ENCODE measurements at places on chromosomes 2 and 18.

- H3K36me3 ChIP-seq: no peaks in the 10 kb centered on the region
- no peak overlapping the region for H3K4me3 ChIP-seq
- no peaks in the 10 kb centered on the region for H3K27me3 ChIP-seq
- no peaks in the 10 kb centered on the region for H3K4me1 ChIP-seq
- no peak overlapping the region for H3K27ac ChIP-seq
- DNase-seq: peak; percentile 73
Measured at GRCh38 chr2:217756375-217757107, 246.3 kb downstream of the TNS1 start.

DNA sequence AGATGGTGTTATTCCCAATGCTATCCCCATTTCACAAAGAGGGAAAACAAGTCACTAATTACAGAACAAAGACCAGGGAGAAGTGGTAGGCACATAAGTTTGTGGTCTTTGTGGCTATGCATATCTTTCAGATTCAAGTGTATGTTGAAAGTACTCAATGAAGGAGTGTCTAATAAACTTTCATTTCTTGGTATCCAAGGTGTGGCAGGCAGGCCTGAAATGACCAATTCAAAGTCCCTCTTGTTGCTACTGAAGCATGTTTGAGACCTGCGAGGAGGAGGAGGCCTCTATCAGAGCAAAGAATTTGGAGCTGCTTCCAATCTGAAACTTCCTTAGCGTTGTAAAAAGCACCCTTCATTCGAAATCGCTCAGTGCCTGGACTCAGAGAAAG is 60.9 kb upstream of the KLF7 start:
- no peaks in the 10 kb centered on the region for H3K27me3 ChIP-seq
- no peak for DNase-seq
- H3K27ac ChIP-seq: no peak overlapping the region

- no peaks in the 10 kb centered on the region for H3K36me3 ChIP-seq
- no peak overlapping the region for H3K4me3 ChIP-seq
- H3K4me1 ChIP-seq: no peaks in the 10 kb centered on the region
- H3K27me3 ChIP-seq: no peaks in the 10 kb centered on the region
- H3K27ac ChIP-seq: no peak overlapping the region
Measured at GRCh38 chr2:168233726-168234406, 13.5 kb downstream of the STK39 start.

DNA sequence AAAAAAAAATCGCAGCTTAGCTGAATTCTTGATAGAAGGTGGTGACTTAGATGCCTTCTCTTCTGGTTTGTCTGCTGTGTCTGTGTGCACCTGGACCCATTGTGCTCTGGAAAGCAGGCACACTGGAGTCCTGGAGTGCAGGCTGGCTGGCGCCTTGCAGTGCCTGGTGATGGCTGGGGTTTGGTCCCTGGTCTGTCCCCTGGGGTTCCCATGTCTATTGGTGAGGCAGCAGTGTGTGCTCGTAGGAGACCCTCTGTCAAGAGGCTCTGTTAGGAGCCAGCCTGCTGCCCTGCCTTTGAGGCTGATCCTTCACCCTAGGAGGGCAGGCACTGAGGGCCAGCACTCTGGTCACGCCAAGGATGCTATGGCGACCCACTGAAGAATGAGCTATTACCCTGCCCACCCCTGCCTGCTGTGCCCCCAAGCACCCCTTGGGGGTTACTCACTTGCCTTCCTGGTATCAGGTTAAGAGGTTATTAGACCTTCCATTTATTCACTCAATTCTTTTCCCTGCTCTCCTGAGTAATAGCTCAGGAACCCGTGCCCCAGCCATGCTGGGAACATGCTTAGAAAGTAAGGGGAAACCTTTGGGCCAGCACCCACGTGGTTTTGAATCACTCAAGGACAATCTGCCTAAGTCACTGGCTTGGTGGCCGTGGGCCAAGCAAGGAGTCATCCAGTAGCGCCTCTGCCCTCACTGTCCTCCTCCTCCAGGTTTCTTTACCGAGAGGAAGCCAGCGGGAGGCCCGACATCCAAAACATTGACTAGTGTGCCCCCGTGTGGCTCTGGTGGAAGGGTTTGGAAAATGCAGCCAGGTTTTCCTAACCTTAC is 284.5 kb downstream of the PRKCE start:
- H3K27ac ChIP-seq: no peak overlapping the region
- H3K4me1 ChIP-seq: peaks cover 18% of the 10 kb centered on the region
- no peaks in the 10 kb centered on the region for H3K36me3 ChIP-seq
- no peaks in the 10 kb centered on the region for H3K27me3 ChIP-seq

DNA sequence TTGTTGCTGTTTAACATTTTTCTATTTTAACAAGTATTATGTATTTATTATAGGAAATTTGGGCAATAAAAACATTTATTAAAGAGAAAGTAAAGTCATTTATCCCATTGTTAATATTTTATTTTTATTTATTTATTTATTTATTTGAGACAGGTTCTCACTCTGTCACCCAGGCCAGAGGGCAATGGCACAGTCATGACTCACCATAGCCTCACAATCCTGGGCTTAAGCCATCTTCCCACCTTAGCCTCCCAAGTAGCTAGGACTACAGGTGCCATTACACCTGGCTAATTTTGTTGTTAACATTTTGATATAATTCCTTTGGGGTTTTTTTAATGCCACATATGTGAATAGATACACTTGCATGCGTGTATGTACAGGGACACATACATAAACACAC is 165.9 kb upstream of the STON1 start:
- no peak overlapping the region for H3K27ac ChIP-seq
- no peaks in the 10 kb centered on the region for H3K27me3 ChIP-seq
- no peaks in the 10 kb centered on the region for H3K36me3 ChIP-seq
- H3K4me3 ChIP-seq: no peak overlapping the region
- no peak for DNase-seq

DNA sequence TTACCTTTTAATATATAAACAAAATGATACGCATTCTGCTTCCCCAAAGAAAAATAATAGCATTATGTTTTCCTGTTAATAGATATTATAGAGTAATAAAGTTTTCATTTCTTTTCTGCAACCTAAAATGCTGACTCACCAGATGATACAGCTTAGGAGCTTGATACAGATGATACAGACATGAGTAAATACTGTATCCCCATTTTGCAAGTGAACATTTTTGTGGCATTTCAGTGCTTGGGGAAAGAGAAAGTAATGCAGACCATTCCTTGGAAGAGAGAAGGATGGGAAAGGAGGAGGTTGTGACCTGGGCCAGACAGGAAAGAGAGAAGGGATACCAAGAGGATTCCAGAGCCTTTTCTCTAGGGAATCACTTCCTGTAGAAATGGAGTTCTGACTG is 97.5 kb upstream of the FSHR start:
- H3K27me3 ChIP-seq: no peaks in the 10 kb centered on the region
- no peaks in the 10 kb centered on the region for H3K36me3 ChIP-seq
- H3K4me3 ChIP-seq: no peak overlapping the region
- H3K4me1 ChIP-seq: no peaks in the 10 kb centered on the region
- DNase-seq: no peak

- no peak overlapping the region for H3K27ac ChIP-seq
- no peaks in the 10 kb centered on the region for H3K4me1 ChIP-seq
Measured at GRCh38 chr2:232434563-232435374, 21.2 kb upstream of the ALPI start.

DNA sequence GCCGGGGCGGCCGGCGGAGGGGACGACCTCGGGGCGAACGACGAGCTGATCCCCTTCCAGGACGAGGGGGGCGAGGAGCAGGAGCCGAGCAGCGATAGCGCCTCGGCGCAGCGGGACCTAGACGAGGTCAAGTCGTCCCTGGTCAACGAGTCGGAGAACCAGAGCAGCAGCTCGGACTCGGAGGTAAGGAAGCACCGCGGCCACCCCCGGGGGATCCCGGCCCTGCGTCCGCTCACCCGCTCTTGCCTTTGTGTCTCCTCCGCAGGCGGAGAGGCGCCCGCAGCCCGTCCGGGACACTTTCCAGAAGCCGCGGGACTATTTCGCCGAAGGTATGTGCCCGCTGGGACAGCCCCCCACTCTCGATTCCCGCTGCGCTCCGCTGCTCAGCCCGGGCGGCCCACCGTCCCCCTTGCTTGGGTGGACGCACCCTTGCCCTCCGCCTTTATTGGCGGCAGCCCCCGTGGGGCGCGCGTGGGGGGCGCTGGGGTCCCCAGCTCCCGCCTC is 611 bp downstream of the TCF7L1 start:
- no peaks in the 10 kb centered on the region for H3K36me3 ChIP-seq
- no peaks in the 10 kb centered on the region for H3K27me3 ChIP-seq
- DNase-seq: peak; percentile 53
- H3K4me1 ChIP-seq: peaks cover 6% of the 10 kb centered on the region
- H3K27ac ChIP-seq: peak overlapping the region; percentile 71

DNA sequence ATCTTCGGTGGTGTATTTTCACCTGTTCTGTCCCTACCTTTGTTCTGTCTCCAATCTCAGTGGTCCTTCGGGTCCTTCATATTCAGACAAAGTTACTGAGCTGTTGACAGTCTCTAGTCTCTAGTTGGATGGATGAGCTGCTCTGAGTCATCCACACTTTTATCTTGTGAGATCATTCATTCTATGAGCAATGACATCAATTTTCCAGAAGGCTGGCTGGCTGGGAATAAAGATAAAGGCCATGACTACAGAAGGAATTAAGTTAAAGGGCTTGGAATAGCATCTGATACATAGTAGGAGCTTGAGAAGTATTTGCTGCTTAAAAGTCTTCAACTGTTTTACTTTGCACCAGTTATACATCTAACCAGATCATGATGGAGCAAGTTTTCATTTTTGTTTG is 43.1 kb upstream of the SLC39A10 start:
- H3K4me1 ChIP-seq: no peaks in the 10 kb centered on the region
- H3K27ac ChIP-seq: no peak overlapping the region
- H3K4me3 ChIP-seq: no peak overlapping the region
- no peaks in the 10 kb centered on the region for H3K36me3 ChIP-seq
- H3K27me3 ChIP-seq: no peaks in the 10 kb centered on the region

DNA sequence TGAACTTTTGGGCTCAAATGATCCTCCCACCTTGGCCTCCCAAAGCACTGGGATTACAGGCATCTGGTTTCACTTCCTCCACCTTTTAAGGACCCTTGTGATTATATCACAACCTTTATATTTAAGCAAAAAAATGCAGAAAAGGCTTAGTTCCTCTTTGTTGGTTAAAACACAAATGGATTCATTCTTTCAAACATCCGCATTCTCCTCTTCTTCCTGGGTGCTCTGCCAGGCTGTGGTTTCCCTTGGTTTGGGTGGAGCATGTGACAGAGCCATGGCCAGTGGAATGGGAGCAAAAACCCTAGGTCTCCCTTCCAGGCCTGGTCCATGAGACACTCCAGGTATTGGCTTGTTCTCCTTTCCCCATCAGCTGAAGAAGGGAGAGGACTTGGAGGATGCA is 9.9 kb upstream of the SLC66A3 start:
- no peak overlapping the region for H3K4me3 ChIP-seq
- no peak overlapping the region for H3K27ac ChIP-seq
- no peaks in the 10 kb centered on the region for H3K4me1 ChIP-seq
- no peaks in the 10 kb centered on the region for H3K27me3 ChIP-seq
- no peaks in the 10 kb centered on the region for H3K36me3 ChIP-seq

DNA sequence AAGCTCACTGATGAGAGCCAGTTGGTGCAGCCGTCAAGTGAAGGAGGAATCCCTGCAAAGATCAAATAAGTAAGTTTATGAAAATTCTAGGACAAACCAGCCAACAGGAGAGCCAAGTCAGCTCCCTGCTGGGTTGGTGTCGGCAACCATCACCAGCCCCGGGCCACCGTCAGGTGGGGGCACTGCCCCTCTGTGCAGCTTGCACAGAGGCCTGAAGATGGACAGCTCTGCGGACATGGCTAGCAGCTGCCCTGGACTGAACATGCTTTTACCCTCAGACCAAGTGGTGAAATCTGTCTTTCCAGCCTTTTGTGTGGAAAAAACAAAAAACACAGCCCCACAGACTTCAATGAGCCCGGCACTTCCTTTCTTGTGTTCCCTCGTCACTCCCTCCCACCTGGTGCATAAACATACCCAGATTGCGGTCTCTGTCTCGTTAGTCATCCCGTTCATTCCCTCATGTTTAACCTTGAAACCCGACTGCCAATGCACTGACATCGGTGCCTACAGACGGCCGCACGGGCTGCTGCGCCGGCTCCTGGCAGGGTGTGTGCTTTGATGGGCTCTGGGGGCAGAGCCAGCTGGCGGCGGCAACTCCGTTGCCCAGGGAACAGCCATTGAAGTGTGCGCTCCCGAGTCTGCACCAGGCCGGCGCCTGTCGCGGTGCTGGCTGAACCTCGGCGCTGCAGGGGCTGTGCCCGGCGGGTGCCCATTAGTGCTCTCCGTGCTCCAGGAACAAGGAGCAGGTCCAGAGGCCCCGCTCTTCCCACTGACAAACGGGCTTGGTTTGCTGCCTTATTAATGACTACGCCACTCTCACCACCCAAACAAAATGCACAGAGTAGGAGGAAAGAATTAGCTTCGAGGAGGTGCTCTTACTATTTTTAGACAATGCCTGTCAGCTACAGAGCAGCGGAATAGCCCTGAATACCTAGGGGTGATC is 95.3 kb downstream of the EIPR1 start:
- DNase-seq: peak; percentile 31
- no peak overlapping the region for H3K27ac ChIP-seq
- H3K4me3 ChIP-seq: no peak overlapping the region
- H3K4me1 ChIP-seq: no peaks in the 10 kb centered on the region

GRCh38 chr18:59420244-59420643 is 61.2 kb upstream of the LMAN1 start:
- H3K27me3 ChIP-seq: no peaks in the 10 kb centered on the region
- no peaks in the 10 kb centered on the region for H3K36me3 ChIP-seq
- H3K4me3 ChIP-seq: no peak overlapping the region
- no peak for DNase-seq
- no peaks in the 10 kb centered on the region for H3K4me1 ChIP-seq

DNA sequence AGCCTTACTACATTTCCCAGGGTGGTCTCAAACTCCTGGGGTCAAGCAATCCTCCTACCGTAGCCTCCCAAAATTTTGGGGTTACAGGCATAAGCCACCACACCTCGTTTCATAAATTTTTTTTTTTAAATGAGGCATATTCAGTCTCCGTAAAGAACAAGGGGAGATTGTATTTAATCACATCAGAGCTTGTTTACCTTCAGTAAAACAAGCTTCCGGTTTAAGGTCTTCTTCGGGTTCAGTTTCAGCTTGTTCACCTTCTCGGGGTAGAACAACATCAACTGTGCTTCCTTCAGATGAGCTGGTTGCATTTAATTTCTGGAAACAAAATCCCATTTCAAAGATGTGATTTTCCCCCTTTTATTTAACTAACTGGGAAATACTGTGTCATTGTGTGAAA is 88.6 kb downstream of the SCN3A start:
- no peak overlapping the region for H3K27ac ChIP-seq
- no peak for DNase-seq
- H3K36me3 ChIP-seq: no peaks in the 10 kb centered on the region

- peaks cover 52% of the 10 kb centered on the region for H3K27me3 ChIP-seq
- H3K4me1 ChIP-seq: no peaks in the 10 kb centered on the region
- no peak overlapping the region for H3K4me3 ChIP-seq
- DNase-seq: no peak
- no peak overlapping the region for H3K27ac ChIP-seq
Measured at GRCh38 chr2:176177580-176178037, 10.9 kb upstream of the HOXD1 start.

GRCh38 chr18:629269-630150 is 27.9 kb upstream of the TYMS start:
- no peaks in the 10 kb centered on the region for H3K27me3 ChIP-seq
- no peak overlapping the region for H3K4me3 ChIP-seq
- no peaks in the 10 kb centered on the region for H3K4me1 ChIP-seq
- no peak for DNase-seq
